ENCODE measurements at places on chromosomes 6 and 20. TPM values are rescaled to one million over a fixed set of nuclear protein-coding genes. Genes with fewer than 3 reads are reported as not detected.

Gene SEMG1
- not detected for total RNA-seq

- DNase-seq = no peak
Measured at GRCh38 chr6:1208876-1209275, 103.0 kb upstream of the FOXQ1 start.

DNA sequence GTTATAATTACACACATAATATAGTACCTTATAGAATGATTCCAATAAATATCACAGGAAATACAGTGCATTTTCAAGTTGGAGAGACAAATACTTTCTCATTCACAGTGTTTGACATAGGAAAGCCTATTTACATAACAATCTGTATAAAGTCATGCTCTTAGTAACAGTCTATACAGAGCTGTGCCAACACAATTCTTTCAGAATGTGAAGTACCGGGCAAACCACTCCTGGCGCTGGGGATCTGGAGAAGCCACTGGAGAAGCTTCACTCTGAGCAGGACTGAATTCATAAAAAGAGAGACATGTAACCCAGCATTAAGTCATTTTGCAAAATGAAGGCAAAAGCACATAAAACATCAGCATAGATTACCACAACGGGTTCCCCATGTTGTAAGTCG, 24.9 kb upstream of the MCM9 start:
- DNase-seq = no peak

DNA sequence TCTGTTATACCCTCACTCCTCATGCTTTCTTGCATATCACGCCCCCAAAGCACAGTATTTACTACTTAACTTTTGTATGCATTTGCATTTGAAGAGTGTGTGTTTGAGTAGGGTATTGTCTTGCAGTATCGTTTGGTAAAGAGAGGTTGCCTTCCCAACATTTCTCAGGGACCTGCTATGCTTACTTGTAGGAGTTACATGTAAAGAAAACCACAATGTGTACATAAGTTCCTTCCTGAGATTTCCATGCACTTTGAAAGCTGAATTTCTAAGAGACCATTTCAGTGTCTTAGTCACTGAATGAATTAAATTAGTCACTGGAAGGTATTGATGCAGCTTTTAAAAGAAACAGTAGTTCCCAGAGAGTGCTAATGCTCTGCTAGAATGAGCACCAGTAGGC, 159.3 kb upstream of the LAMA2 start:
- no peak for DNase-seq

GRCh38 chr6:34819571-34820480, 27.9 kb downstream of the BLTP3A start:
- DNase-seq = no peak

- peak; percentile 19 for DNase-seq
Measured at GRCh38 chr20:18989736-18990474, 176.3 kb downstream of the SCP2D1 start.

- no peak for DNase-seq
Measured at GRCh38 chr6:142737368-142738034, 207.5 kb downstream of the HIVEP2 start.

DNA sequence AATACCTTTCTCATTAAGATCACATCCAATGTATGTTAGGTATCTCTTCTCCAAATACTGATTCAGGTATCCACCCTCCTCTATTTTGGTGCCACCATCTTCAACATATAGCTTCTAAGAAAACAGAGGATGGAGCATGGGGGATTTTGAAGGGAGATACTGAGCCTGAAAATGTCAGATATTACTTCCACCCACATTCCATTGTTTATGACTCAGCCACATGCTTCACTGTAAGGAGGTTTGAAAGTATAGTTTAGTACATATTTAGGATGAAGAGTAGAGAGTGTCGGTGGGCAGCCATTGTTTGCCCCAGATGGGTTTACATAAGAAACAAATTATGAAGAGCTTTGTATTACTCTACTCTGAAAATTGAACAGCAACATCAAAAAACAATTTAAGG, 286.7 kb downstream of the TFAP2B start:
- DNase-seq = no peak

DNA sequence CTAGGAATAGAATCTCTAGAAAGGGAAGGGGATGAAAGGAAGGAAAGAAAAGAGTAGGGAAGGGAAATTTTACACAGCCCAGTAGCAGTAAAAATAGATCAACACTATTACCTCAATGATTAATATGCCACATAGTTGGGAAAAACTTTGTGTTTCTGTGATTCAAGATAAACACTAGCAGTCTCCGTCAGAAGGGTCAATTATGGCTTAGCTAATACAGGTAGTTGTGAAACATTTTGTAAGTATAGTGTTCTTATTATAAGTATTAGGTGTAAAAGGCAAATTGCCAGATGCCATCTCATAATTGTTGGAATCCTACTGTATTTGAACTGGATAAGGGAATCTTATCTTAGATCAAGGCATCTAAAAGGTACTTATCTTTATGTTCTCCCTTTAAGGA, 165.7 kb downstream of the MTFR2 start:
- no peak for DNase-seq

DNA sequence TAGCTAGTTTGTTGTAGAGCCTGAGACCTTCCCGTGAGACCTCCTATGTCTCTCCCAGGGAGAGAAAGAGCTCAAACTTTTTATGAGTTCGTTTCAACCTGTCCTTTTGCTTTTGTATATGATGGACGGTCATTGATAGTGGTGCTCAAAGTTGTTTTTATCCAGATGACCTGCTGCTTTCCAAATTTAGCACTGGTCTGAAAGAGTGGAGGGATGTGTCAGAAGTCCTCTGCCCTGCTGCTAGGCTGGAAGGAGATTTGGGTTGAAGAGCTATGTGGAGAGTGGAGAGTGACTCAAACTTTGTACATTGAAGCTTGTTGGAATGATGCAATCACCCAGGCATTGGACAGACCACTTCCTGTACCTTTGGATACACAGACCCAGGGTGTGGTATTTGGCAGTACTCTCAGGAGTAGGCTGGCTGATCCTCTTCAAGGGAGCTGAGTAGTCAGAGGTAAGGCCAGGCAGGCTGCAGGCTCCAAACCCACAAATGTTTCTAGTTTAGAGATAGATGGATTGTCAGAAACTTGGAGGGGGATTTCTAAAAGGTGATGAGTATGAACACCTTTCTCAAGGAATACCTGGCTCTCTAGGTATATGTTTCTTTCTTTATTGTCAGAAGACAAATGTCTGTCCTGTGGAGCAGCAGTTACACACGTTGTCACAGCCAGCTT, 49.4 kb upstream of the RREB1 start:
- DNase-seq = peak; percentile 78

GRCh38 chr6:11803591-11803971, 25.0 kb upstream of the ADTRP start:
- DNase-seq = no peak
